B cell (primary cell): ENCODE measurements at places on chromosomes 1 and 21. TPM values are rescaled to one million over a fixed set of nuclear protein-coding genes. Genes with fewer than 3 reads are reported as not detected.

- no peak for DNase-seq
Measured at GRCh38 chr1:43143441-43143888, 28.6 kb downstream of the EBNA1BP2 start.

The TSNAX gene
- 9.0 and 14.5 TPM in 2 replicates for polyA plus RNA-seq

DNA sequence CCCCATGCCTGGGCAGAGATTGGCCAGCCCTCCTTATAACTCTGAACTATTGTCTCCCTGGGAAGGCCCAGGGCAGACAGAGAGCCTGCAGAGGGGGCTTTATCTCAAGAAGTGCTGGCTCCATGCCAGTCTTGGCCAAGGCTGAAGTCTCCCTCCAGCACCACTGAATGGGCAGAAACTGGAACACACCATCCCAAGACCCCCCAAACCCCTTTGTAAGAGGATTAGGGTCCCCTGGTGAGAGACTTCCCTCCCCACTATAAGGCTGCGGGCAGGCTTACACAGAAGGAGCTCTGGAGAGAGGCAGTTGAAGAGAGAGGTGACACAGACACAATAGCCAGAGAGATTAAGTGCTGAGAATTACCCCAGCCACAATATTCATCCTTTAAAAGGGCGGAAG is 97.2 kb downstream of the NAV1 start:
- DNase-seq = no peak

GRCh38 chr1:197664391-197664790 is 110.9 kb downstream of the DENND1B start:
- no peak for DNase-seq

GRCh38 chr1:66330722-66331141 is 203.2 kb upstream of the SGIP1 start:
- DNase-seq = peak; percentile 81

- peak; percentile 70 for DNase-seq
Measured at GRCh38 chr1:155859881-155860871, 809 bp downstream of the SYT11 start.
